Left ventricle myocardium inferior (tissue), 1 donor: ENCODE measurements at places on chromosomes 6 and 20. TPM values are rescaled to one million over a fixed set of nuclear protein-coding genes. Genes with fewer than 3 reads are reported as not detected.

The GRM4 gene
- total RNA-seq = not detected

The ZDHHC14 gene
- total RNA-seq = 10.0 TPM

The POPDC3 gene
- 56.9 TPM for total RNA-seq

The SLC22A7 gene
- not detected for total RNA-seq

The ITPA gene
- total RNA-seq = 17.2 TPM

The GGTLC1 gene
- total RNA-seq = not detected

The MYCT1 gene
- 15.0 TPM for total RNA-seq

The OPRL1 gene
- 0.52 TPM for total RNA-seq

The MCCD1 gene
- not detected for total RNA-seq

The TBC1D20 gene
- total RNA-seq = 23.0 TPM

The RNF182 gene
- total RNA-seq = not detected

The TREML1 gene
- total RNA-seq = not detected

The PSORS1C2 gene
- not detected for total RNA-seq

The OPN5 gene
- total RNA-seq = not detected

The OTOR gene
- not detected for total RNA-seq

The MLIP gene
- 397 TPM for total RNA-seq

The DEFB124 gene
- total RNA-seq = not detected

The UNC93A gene
- total RNA-seq = not detected

The MPIG6B gene
- 0.19 TPM for total RNA-seq

The VSX1 gene
- total RNA-seq = 0.33 TPM

The GPR6 gene
- total RNA-seq = not detected
